ENCODE measurements at places on chromosomes 16 and 17. TPM values are rescaled to one million over a fixed set of nuclear protein-coding genes. Genes with fewer than 3 reads are reported as not detected.

- no peak overlapping the region for H3K4me3 ChIP-seq
- peaks cover 46% of the 10 kb centered on the region for H3K4me1 ChIP-seq
- no peaks in the 10 kb centered on the region for H3K36me3 ChIP-seq
- no peaks in the 10 kb centered on the region for H3K27me3 ChIP-seq
- H3K27ac ChIP-seq: peak overlapping the region; percentile 26
Measured at GRCh38 chr16:12538667-12539091, 265.0 kb downstream of the CPPED1 start.

DNA sequence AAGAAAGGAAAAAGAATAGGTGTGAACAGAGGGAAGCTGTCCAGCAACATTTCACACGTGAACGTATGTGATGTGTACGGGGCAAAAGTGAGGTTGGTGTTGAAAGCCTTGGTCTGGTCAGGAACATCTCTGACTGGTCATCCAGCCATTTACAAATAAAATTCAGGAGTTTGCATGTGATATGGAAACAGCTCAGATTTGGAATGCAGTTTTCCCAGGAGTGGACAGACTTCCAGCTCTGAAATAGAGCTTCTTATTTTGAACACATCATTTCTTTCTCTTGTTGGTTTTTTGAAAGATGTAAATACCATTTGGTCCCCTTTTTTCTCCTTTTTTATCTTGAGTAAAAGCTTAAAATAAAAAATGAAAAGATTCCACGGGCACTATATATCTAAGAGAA lies 566.2 kb upstream of the ZFHX3 start:
- no peak for DNase-seq
- H3K27me3 ChIP-seq: peaks cover 3% of the 10 kb centered on the region
- no peaks in the 10 kb centered on the region for H3K36me3 ChIP-seq
- no peaks in the 10 kb centered on the region for H3K4me1 ChIP-seq
- H3K27ac ChIP-seq: no peak overlapping the region
- H3K4me3 ChIP-seq: no peak overlapping the region

DNA sequence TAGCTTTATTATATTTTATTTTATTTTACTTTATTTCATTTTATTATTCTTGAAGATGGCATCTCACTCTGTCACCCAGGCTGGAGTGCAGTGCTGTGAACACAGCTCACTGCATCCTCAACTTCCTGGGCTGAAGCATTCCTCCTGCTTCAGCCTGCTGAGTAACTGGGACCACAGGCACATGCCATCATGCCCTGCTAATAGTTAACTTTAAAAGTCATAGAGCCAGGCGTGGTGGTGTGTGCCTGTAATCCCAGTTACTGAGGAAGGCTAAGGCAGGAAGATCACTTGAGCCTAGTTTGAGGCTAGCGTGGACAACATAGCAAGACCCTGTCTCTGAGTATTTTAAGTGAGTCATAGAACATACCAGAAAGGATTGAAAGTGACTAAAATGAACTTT lies 38.7 kb downstream of the ESRP2 start:
- H3K27ac ChIP-seq: no peak overlapping the region
- peaks cover 41% of the 10 kb centered on the region for H3K4me1 ChIP-seq
- no peaks in the 10 kb centered on the region for H3K36me3 ChIP-seq
- peaks cover 2% of the 10 kb centered on the region for H3K27me3 ChIP-seq
- no peak overlapping the region for H3K4me3 ChIP-seq
- DNase-seq: no peak

DNA sequence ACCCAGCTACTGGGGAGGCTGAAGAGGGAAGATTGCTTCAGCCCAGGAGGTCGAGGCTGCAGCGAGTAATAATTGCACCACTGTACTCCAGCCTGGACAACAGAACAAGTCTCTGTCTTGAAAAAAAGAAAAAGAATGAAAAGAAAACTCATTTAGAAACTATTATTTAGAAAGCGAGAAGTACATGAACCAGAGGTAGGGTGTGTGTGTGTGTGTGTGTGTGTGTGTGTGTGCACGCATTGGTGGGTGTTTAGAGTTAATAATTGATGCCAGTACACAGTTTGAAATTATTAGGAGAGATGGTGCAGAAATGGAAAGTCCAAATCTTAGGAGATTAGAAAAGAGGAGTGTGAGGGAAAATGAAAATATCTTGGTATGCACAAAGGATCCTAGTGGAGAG lies 106.6 kb downstream of the MRTFB start:
- H3K4me1 ChIP-seq: no peaks in the 10 kb centered on the region
- no peaks in the 10 kb centered on the region for H3K36me3 ChIP-seq
- DNase-seq: no peak
- H3K4me3 ChIP-seq: no peak overlapping the region

Gene VWA3A
- polyA plus RNA-seq: not detected

DNA sequence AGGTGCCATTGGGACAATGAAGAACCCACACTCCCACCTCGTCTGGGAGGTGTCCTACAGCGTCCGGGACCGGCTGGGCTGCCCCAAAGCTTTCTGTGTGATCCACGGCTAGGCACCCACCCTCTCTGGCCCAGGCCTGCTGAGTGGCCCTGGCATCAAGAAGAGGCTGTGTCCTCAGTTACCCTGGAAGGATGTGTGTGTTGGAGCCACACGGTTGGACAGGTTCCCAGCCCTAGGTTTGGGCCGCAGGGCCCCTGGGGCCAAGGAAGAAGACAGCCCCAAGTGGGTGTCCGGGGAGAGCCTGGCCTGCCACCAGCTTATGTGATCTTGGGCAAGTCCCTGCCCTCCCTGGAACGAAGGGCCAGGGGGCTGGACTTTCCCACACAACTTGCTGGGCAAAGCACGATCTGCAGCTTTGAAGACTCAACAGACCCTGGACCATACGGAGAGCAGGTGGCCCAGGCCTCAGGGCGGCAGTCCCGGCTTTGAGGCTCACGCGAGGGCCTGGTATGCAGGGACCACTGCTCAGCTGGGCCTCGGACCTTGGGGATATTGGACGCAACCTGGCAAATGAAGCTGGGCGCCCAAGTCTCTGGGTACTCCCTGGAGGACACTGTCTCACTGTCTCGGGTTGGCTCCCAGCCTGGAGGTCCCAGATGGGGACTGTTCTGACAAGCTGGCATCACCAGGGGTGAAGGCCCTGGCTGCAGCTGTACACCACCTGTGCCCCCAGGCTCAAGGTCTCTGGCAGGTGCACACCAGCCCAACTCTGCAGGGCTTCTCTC lies 17.5 kb downstream of the MYBBP1A start:
- H3K36me3 ChIP-seq: no peaks in the 10 kb centered on the region
- H3K4me1 ChIP-seq: no peaks in the 10 kb centered on the region
- DNase-seq: no peak
- no peaks in the 10 kb centered on the region for H3K27me3 ChIP-seq
- H3K27ac ChIP-seq: no peak overlapping the region

Gene ABI3
- 338 TPM for polyA plus RNA-seq

Gene ADGRG3
- 13.1 TPM for polyA plus RNA-seq

DNA sequence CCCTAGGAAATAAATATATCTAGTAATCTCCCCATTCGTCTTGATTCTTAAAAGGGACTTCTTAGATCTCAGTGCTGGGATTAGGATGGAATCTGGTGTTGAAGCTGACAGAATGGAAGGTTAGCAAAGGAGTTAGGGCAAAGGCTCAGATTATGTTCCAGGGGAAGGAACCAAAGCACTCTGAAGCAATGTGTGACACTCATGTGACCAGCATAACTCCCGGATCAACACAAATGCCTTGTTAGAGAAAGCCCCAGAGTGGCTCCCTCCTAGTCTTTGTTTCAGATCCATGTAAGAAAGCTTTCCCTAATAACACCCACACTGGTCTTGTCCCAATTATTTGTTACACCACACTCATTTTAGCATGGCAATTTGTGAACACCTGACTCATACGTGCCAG lies 62.6 kb upstream of the ERN1 start:
- no peaks in the 10 kb centered on the region for H3K27me3 ChIP-seq
- no peaks in the 10 kb centered on the region for H3K4me1 ChIP-seq
- peaks cover 18% of the 10 kb centered on the region for H3K36me3 ChIP-seq
- no peak for DNase-seq
- H3K27ac ChIP-seq: no peak overlapping the region
- H3K4me3 ChIP-seq: no peak overlapping the region

GRCh38 chr17:62599964-62600657 lies 27.4 kb upstream of the MRC2 start:
- H3K27ac ChIP-seq: no peak overlapping the region
- no peaks in the 10 kb centered on the region for H3K27me3 ChIP-seq

DNA sequence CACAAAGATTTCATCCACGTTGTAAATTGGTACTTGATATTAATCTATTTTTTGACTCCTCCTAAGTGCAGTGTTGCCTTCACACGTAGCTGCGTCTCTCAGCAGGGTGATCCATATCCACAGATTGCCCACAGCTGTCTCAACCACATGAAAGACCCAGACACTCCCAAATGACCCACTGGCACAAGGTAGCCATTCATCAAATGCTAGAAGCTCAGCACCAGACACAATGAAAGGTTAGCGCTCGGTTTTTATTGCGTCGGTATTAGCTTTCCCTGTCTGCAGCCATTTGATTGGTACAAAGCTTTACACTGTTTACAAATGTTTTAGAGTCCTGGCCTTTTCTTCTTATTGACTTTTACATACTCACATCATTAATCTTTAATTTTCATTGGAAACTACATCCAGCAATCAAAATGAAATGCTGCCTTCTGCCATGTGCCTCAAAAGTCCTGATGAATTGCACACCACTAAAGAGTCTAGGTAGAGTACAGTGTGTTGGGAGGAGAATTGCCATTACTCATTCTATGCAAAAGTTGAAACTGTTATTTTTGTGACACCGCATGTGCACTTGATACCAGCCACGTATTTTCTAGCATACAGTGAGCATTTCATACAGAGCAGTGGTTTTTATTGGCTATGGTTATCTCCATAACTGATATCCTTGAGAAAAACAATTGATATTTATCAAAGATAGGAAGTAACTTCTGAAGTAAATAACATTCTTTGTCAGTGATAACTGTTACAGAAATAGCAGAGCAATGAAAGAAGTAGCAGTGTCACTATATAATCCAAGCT lies 127.3 kb upstream of the NUDT7 start:
- no peak overlapping the region for H3K4me3 ChIP-seq
- no peaks in the 10 kb centered on the region for H3K4me1 ChIP-seq
- no peak for DNase-seq
- peaks cover 6% of the 10 kb centered on the region for H3K27me3 ChIP-seq
- H3K36me3 ChIP-seq: no peaks in the 10 kb centered on the region

DNA sequence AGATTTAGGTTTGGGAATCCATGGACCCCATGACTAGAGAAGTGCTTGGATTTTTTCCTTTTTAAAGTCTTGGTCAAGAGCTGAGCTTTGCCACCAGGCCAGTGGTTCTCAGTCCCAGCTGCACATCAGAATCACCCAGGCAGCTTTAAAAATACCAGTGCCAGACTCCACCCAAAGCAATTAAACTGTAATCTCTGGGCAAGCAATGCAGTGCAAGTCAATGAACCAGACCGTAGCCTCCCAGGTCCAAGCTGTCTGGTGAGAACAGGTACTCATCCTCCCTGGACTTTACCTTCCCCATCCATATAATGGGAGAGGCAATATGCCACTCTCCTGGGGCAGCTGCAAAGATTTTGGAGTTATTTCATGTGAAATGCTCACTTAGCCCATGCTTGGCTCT lies 223.1 kb upstream of the CDH5 start:
- no peak for DNase-seq
- H3K27me3 ChIP-seq: peaks cover 1% of the 10 kb centered on the region
- H3K4me3 ChIP-seq: no peak overlapping the region
- peaks cover 4% of the 10 kb centered on the region for H3K36me3 ChIP-seq
- no peaks in the 10 kb centered on the region for H3K4me1 ChIP-seq

DNA sequence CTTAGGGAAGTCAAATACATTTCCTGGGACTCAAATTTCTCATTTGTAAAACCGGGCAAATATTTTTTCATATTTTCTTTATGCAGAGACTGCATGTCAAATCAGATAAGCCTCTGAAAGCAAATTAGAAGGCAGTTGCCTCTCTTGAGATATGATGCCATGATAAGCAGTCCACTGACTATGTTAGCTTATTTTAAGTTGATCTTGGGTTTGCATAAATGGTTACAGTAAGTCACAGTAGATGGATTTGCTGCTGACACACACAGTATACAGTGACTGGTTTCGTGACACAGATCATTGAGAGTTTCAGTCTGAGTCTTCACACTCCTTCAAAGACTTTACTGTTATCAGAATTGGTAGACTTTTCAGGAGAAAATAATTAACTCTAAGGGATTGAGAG lies 927.6 kb upstream of the CDH8 start:
- H3K36me3 ChIP-seq: no peaks in the 10 kb centered on the region
- no peaks in the 10 kb centered on the region for H3K4me1 ChIP-seq
- no peak for DNase-seq
- no peaks in the 10 kb centered on the region for H3K27me3 ChIP-seq

- no peak overlapping the region for H3K4me3 ChIP-seq
- H3K36me3 ChIP-seq: no peaks in the 10 kb centered on the region
- peaks cover 2% of the 10 kb centered on the region for H3K27me3 ChIP-seq
- no peak for DNase-seq
Measured at GRCh38 chr16:71629278-71630016, 3.5 kb downstream of the MARVELD3 start.

DNA sequence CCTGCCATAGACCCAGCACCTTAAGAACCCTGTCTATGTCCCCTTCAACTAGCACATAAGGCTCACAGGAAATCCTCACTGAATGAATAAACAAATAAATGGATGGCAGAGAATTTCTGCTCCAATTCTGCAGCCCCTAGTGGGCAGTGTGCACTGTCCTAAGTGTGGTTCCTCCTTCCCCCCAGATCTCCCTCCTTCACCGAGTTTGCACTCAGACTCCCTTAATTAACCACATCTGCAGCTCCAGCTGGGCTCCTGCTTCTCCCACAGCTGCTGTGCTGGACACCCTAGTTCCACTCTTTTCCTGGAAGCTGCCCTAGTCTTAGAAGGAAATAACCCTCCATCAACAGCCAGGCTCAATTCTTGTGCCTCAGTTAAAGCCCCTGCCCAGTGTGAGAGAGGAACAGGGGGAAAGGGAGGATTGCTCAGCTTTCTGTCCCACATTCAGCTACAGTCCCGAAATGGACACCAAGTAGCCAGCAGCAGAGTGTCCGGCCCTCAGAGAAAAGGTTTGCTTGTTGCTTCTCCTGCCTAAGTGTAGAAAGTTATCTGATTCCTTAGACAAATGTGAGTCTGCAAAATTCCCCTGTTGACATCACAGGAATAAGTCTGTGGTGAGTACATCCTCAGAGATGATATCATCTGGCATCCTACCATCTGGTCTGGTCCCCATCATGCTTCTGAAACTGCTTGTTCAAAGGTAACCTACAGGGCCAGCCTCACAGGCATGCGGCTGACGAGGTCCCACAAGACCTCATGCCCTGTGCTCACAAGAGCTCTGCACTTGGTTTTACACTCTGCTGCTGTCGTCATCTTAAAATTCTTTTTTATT lies 12.3 kb downstream of the LRRC3C start:
- peaks cover 3% of the 10 kb centered on the region for H3K27me3 ChIP-seq
- no peak overlapping the region for H3K4me3 ChIP-seq
- H3K4me1 ChIP-seq: no peaks in the 10 kb centered on the region

GRCh38 chr17:1029196-1029921 lies 32.4 kb downstream of the TIMM22 start:
- H3K27ac ChIP-seq: no peak overlapping the region
- DNase-seq: no peak
- no peaks in the 10 kb centered on the region for H3K27me3 ChIP-seq
- no peak overlapping the region for H3K4me3 ChIP-seq

Gene TUBB3
- not detected for polyA plus RNA-seq

Gene CHAD
- polyA plus RNA-seq: not detected

GRCh38 chr17:72782985-72783701 lies 309.3 kb downstream of the SLC39A11 start:
- no peaks in the 10 kb centered on the region for H3K27me3 ChIP-seq
- peaks cover 8% of the 10 kb centered on the region for H3K36me3 ChIP-seq
- no peaks in the 10 kb centered on the region for H3K4me1 ChIP-seq
- H3K27ac ChIP-seq: no peak overlapping the region

Gene ENPP7
- polyA plus RNA-seq: 0.22 TPM

- peak; percentile 38 for DNase-seq
- no peaks in the 10 kb centered on the region for H3K36me3 ChIP-seq
- no peaks in the 10 kb centered on the region for H3K4me1 ChIP-seq
- H3K27ac ChIP-seq: no peak overlapping the region
- H3K27me3 ChIP-seq: no peaks in the 10 kb centered on the region
Measured at GRCh38 chr17:31068291-31068690, 26.5 kb upstream of the NF1 start.
